ENCODE measurements at places on chromosomes 3 and 15.

DNA sequence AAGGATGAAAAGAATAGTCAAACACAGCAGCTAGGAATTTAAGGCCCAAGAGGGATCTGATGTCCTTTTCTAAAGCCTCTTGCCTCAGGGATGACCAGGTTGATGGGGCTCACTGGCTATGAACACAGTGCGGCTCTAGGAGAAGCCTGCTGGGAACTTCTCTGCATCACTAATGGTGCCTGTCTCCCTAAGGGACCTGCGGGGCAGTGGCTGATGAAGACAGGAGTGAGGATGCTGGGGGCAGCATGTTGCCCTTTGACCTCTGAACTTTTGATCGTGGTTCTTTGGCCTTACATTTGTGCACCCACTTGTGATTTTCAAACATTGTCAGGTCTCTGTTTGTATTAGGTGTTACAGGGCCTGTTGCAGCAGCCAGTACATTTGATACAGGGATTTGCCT is 64.9 kb upstream of the KLHL25 start:
- DNase-seq: no peak

- no peak for DNase-seq
Measured at GRCh38 chr3:134883697-134884385, 88.8 kb downstream of the EPHB1 start.

GRCh38 chr3:178063461-178063860 is 472.8 kb upstream of the KCNMB2 start:
- DNase-seq: no peak

- no peak for DNase-seq
Measured at GRCh38 chr15:67501177-67501835, 19.6 kb upstream of the C15orf61 start.

DNA sequence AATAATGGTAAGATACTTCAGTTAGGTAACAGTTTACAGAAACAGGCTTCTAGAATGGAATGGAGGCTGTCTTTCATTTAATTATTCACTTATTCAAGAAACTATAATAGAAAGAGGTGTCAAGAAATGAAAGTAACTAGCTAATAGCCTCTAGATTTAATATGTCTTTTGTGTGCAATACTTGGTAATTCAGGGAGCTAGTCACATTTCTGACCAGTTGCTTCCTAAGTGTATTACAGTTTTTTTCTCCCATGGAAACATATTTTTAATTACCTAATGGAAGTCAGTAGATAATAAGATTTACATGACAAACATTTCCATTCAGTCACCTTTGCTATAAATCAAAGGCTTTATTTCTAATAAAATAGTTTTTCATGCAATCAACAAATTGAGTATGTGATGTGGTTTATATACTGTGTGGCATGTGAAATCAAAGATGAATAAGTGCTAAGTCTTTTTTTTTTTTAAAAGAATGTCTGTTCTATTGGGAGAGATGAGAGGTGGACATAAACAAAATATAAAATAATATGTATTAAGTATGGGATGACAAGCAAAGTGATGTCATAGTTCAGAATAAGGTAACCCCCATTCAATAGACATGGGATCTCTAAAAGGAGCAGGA is 985.7 kb downstream of the SQOR start:
- no peak for DNase-seq

- DNase-seq: no peak
Measured at GRCh38 chr3:161156936-161157335, 51.8 kb upstream of the B3GALNT1 start.

DNA sequence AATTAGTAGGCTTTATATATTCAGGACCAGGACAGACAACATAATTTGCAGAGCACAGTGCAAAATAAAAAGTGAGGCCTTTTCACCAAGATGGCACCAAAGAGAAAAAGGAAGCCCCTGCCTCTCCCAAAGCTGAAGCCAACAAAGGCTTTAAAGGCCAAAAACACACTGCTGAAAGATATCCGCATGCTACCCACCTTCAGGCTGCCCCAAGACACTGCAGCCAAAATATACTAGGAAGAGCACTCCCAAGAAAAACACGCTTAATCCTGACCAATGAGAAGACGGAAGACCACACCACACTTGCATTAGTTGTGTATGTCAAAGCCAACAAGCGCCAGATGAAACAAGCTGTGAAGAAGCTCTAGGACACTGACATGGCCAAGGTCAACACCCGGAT is 38.0 kb downstream of the PIK3CB start:
- DNase-seq: no peak

DNA sequence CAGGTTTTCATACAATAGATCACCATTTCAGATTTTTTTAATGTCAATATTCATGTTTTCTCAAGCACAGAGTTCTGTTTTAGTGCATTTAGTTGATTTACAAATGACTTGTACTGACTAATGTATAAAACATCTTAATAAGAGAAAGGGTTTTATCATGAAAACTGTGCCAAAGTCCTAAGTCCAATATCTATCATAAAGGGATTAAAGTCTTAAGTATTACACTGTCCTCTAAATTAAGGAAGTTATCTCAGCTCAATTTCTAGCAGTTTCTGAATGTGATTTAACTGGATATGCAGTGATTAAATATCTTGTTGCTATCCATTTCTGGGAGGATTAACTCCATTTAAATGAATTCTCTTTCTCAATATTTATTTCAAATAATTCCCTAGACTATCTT is 381.1 kb upstream of the CNTN4 start:
- DNase-seq: no peak

DNA sequence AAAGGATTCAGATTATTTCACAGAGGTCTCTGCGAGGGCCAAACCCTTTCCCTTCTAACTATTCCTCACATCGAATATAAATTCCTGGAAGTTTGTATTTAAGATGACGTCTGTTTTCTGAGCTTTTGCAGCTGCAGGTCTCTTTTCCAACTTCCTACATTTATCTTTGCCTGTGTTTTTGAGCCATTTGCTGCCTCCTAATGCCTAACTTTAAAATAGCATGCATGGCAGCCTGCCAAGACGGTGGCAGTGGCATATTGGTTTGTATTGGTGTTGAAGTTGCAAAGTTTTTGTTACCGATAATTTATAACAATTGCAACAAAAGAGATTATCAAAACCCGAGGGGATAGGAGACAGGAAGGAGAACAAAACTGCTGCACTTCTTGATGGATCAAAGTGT is 187.1 kb upstream of the DNAJC19 start:
- peak; percentile 52 for DNase-seq

DNA sequence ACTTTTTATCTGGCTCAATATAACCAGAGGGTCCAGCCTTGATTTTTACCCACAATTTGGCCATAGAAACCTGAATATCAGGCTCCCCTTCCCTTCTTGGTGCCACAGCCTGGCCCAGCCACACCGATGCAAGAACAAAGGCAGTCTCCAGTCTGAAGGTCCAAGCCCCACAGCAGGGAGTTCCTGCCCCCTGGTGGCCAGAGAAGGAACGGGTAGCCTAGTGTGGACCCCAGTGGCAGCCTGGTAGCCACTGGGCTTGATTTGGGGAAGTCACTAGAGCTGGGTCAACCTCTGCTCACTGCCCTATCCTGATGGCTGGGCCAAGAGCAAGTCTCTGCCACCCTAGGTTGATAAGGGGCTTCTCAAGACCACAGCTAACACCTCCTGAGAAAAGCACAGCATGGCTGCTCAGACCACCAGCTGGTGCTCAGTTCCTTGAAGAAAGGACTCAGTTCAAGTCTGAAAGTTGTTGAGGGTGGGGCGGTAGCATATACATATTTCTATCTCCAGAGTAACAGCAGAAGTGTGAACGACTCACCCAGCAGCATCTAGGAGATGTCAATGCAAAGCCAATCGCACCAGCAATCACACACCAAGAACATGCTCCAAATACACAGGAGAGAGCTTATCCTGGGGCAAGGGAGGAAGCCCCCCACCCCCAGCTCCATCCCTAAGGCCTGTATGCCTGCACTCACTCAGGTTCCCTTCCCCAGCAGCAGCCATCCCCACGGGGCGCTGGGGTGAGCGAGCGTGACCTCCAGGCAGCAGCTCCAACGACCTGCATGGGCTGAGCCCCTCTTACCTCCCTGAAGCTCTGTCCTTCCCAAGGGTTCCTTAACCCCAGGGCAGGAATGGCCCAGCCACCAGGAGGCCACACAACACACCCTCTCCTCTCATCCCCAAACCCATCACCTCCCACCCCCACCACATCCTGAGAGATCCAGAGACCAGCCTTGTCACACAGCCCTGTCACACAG is 7.6 kb downstream of the PFKFB4 start:
- DNase-seq: peak; percentile 70

GRCh38 chr3:197791113-197791891 is at the start of gene LRCH3:
LRCH3 (plus strand) TSS chr3:197791254; CDS start chr3:197791279, 25 bp downstream.
- DNase-seq: peak; percentile 62

- no peak for DNase-seq
Measured at GRCh38 chr3:44989636-44990373, 13.8 kb downstream of the EXOSC7 start.

- no peak for DNase-seq
Measured at GRCh38 chr3:13552857-13553652, 4.1 kb downstream of the FBLN2 start.

DNA sequence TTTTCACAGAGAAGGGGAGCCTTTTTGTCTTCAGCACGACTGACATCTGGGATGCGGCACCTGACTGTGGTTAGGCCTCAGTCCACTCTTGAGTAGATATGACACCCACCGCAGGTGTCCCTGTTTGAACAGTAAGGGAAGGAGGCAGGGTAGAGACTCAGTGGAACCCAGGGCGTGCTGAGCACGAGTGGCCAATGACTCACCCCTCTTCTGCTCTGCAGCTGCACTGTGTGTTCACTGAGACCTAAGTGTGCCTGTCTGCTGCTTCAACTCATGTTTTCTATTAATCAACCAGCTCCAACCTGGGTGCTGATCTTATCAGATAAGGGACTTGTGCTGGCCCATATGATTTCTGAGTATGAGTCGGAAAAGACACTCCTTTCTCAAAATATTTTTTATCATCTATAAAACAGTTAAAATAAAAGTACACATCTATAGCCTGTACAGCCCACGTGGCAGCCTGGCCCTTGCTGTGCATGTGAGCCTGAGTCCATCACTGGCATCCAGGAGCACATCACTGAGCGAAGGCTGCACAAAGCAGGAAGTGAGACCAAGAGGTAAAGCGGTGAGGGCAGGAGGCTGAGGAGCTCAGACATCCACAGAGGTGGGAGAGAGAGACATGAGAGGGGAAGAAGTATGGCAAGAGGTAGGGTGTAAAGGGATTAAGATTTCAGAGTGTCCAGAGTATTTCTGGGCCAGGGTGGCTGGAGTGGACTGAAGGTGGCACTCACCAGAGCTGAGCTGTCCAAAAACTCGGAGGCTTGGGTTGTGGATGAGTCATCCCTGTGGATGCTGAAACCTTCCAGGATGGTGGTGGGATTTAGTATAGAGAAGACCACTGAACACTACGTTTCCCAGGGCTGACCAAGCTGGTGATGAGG is 49.2 kb downstream of the SLC41A3 start:
- DNase-seq: no peak

DNA sequence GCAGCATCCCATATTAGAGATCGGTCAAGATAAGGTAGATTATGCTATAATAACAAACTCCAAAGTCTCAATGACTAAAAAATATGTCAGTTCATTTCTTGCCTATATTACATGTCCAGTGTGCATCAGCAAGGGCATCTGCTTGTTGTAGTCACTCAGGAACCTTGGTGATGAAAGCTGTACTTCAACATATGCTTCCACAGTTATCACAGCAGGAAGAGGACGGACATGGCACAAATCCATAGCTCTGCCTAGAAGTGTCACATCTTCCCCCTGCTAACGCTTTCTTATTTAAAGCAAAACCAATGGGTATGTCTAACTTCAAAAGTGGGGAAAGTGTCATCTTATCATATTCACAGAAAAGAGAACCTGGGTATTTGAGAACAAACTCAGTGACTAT is 20.0 kb upstream of the PIAS1 start:
- no peak for DNase-seq

GRCh38 chr15:68642491-68642845 is 63.7 kb downstream of the CORO2B start:
- no peak for DNase-seq

- DNase-seq: peak; percentile 93
Measured at GRCh38 chr3:188270423-188270972, 116.5 kb downstream of the LPP start.

DNA sequence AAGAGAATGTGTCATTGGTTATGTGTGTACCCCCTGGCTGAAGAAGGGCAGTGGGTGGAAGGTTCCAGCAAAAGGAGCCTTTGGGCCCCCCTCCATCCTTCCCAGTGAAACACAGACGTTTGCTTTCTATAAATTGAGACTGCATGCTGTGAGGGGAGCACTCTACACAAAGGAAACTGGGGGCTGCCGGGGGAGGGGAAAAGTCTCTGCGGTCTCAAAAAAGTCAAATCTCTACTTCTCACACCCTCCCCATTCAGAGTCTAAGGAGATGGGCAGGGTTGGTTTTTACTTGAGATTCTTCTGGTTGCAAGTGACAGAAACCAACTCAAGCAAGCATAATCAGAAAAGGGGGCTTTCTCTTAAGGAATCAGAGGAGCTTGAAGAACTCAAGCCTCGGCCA is 50.1 kb upstream of the TLE3 start:
- no peak for DNase-seq

DNA sequence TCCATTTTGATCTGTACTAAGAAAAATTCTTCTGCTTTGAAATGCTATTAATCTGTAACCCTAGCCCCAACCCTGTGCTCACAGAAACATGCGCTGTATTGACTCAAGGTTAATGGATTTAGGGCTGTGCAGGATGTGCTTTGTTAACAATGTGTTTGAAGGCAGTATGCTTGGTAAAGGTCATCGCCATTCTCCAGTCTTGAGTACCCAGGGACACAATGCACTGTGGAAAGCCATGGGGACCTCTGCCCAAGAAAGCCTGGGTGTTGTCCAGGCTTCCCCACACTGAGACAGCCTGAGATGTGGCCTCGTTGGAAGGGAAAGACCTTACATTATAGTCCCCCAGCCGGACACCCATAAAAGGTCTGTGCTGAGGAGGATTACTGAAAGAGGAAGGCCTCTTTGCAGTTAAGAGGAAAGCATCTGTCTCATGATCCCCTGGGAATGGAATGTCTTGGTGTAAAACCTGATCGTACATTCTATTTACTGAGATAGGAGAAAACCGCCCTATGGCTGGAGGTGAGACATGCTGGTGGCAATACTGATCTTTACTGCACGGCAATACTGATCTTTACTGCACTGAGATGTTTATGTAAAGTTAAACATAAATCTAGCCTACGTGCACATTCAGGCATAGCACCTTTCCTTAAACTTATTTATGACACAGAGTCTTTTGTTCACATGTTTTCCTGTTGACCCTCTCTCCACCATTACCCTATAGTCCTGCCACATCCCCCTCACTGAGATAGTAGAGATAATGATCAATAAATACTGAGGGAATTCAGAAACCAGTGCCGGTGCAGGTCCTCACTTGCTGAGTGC is 6.3 kb downstream of the PIGZ start:
- DNase-seq: no peak

- DNase-seq: no peak
Measured at GRCh38 chr3:50164984-50165909, 10.1 kb downstream of the SEMA3F start.

All from brain microvascular endothelial cell (primary cell).